ENCODE measurements at places on chromosomes 7 and 10. TPM values are rescaled to one million over a fixed set of nuclear protein-coding genes. Genes with fewer than 3 reads are reported as not detected.

DNA sequence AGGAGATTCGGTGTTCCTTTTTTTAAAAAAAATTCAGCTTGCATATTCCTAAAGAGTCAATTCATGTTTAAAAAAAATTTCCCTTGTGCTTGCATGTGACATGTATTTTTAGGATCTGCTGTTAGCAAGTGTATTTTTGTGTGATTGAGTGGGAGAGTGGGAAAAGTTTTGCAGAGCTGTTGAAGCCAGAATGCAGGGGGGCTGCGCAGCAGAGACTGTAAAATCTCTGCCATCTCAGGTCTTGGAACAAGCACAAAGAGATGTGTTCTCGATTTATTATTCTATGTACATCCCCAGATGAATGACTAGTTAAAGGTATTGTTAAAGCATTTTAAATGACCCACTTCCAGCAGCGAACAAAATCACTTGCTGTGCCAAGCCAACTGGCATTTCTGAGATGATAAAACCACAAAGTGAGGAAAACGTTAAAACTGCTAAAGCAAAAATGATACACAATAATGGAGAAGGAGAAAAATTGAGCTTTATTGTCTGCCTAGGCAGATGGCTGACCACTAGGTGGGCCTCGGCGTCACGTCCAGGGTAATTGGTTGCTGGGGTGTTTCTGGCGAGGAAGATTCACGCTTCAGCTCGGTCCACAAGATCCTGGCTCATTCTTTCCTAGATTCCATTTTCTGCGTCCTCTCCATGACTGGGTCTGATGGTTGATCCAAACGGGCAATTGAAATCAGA lies 67.0 kb upstream of the ATRNL1 start:
- DNase-seq = no peak

DNA sequence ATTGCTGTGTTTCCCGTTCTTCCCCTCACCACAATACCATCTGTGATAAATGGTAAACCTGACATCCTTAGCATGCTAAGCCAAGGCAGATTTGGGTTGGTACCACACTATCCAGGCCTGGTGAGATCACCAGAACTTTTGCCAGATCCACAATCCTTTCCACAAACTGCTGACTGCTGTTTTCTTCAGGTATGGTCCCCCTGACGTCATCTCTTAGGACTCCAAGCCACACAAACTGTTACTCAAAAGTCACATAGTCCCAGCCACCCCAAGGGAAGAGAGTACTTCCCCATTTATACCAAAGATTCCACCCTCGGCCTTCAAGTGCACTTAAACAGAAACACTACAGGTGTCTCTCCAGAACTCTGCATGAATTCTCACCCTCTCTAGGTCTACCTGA lies 34.8 kb downstream of the SLC25A13 start:
- no peak for DNase-seq

- DNase-seq = no peak
Measured at GRCh38 chr7:155899596-155899995, 87.3 kb upstream of the SHH start.

GRCh38 chr7:65471587-65471986 lies 97.9 kb downstream of the ZNF92 start:
- no peak for DNase-seq

GRCh38 chr10:118963933-118964332 lies 65.6 kb upstream of the NANOS1 start:
- no peak for DNase-seq

DNA sequence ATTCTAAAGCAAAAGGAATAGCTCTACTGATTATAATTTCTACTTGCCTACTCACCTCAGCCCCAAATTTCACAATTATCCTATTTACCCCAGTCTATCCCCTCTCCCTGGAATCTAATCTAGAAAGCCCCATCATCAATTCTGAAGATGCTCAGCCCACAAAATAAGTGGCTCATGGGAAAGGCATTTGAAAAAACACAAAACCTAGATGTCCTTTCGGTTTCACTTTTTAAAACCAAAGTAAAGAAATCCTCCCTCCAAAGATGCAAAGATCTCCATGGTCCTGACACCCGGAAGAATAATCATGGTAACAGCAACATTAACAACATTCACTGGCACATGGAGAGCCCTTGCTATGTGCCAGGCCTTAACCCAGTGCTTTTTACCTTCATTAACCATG lies 224.8 kb downstream of the FGFR2 start:
- no peak for DNase-seq

DNA sequence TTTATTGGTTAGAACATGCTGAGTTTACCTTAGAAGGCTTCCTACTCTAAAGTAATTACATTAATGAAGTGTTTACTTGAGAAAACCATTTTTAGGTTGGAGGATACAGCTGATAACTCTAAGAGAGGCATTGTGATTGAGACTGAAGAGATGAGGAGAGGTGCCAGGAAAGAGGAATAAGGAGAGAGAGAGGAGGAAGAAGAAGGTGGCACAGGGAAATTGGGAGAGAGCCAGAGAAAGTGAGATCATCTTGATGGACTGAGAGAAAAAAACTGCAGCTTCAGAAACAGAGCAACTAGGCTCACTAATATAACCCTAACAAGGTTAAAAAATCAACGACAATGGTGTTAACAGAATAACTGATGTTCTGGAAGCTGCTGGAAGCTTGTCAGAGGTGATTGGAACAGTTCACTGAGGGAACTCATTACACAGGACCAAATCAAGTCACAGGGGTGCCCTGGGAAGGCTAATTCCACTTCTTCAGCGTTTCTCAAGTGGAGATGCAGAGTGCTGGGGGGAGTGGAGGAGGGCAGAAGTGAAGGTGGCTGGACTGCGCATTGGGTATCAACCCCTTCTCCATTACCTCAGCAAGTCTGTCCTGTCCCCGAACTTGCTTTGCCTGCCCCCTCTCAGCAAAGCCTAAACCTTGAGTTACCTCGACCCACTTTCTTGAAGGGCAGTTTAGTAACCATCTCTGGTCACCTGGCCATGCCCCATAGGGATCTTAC lies 6.9 kb upstream of the SORBS1 start:
- no peak for DNase-seq

GRCh38 chr10:105514106-105514505 lies 873.0 kb downstream of the SORCS3 start:
- DNase-seq = no peak

- no peak for DNase-seq
Measured at GRCh38 chr7:141221007-141221612, 147.2 kb downstream of the TMEM178B start.

EBLN1 gene
- total RNA-seq = not detected

EGR2 gene
- 1.7 TPM for total RNA-seq

TEX36 gene
- total RNA-seq = not detected

NANOS1 gene
- 1.9 TPM for total RNA-seq

Data from fibroblast of villous mesenchyme (primary cell).